Ecto neural progenitor cell (in vitro differentiated cells): ENCODE measurements at places on chromosomes 1 and 21.

DNA sequence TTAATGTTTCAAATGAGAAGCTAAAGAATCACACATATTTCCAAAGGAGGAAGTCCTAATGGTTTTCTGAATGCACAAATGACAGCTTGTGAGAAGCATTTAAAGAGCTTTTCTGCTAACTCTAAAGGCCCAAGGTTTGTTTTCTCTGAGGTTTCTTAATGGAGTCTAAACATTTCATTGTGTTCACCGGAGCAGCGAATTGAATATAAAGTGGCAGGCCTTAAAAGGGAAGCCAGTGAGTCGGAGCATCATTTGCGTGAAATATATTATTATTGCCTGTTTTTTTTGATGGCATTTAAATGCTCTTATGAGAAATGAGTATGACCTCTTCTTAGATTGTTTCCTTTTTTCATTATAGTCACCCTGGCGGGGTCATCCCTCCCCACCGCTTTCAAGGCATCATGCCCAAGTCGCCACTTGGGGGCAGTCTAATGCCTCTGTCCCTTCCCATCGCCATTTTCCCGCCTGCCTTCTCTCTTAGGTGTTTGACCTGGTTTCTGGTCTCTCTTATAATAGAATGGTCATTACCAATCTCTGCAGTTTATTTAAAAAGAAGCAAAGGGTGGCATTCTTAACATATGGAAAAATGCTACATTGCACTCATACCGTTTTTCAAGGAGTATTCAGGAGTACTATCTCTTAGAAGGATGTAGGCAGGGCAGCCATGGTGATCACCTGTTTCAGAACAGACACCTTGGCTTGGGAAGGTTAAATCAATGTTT lies 25.3 kb upstream of the OVAAL start:
- peak; percentile 73 for DNase-seq

DNA sequence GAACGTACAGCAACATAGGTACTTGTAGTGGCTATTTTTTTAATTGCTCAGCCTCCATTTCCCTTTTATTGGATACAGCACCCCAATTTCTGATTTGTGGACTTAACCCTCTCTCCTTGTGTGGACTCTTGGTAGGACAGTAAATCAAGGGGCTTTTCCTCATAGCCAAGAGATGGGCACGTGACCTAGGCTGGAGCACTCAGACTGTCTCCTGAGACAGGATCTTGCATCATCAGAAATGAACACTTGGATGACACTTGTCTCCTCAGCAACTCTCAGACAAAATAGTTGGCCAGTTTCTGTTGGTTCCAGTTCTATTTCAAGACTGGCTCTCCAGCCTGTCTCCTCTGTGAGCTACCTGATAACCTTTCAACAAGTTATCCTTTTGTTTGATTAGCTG lies 112.9 kb upstream of the ZNF678 start:
- DNase-seq, result no peak

GRCh38 chr1:247209396-247209795 lies 37.6 kb upstream of the ZNF124 start:
- no peak for DNase-seq

GRCh38 chr1:2189459-2190425 lies 4.8 kb downstream of the FAAP20 start:
- peak; percentile 95 for DNase-seq

DNA sequence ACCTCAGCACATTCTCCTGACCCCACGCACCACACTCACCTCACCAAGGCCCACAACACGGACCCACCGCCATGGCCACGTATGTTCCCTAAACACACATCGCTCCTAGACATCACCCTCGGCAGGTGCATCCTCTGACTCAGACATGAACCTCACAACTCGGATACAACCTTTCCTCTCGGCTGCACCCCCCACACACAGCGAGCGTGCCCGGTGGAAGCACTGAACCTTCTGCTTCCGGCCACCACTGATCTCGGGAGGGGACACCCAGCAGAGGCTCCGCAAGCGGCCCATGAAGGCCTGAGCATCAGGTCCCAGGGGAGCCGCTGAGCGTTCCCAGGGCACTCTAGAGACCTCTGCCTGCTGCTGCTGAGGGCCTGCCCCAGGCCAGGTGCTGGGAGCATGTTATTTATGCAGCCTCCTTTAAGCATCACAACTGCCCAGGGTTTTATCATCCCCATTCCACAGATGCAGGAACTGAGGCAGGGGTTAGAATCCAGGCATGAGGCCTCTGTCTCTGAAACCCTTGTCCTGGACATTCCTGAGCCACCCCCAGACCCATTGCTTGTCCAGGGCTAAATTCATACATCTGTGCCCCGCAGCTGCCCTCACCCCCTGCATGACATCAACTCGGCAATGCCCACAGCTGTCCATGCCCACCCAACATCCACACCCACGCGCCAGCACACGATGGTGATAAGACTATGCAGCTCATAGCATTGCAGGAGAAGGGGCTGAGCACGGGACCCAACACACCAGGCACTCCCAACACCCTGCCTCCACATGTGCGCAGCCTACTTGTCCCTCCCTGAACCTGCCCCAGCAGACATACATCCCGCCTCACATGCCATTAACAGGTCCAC lies 27.0 kb downstream of the SDC3 start:
- no peak for DNase-seq

- no peak for DNase-seq
Observed at GRCh38 chr1:177872308-177872900, 97.5 kb downstream of the SEC16B start.

DNA sequence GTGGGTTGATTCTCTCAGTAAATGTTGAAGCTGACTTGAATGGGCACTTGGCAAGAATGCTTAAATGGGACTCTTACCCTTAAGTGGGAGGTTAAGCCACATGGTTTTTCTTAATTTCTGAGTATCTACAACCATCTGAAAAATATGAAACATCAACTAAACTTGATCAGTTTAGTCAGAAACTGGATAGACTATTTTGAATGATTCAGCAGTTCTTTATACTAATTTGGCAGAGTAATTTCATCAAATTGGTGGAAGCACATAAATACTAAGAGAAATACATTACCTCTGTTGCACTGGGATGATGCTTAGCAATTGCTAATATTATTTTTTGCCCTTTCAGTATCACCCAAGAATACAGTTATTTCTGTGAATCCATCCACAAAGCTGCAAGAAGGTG lies 4.7 kb downstream of the VCAM1 start:
- no peak for DNase-seq

GRCh38 chr21:37557261-37557950 lies 190.8 kb downstream of the DYRK1A start:
- no peak for DNase-seq

GRCh38 chr1:119472080-119472818 lies 34.8 kb upstream of the HSD3B1 start:
- DNase-seq, result no peak

GRCh38 chr1:239815074-239815473 lies 276.6 kb upstream of the FMN2 start:
- no peak for DNase-seq

GRCh38 chr1:31904339-31905092 lies 33.7 kb downstream of the PTP4A2 start:
- no peak for DNase-seq

DNA sequence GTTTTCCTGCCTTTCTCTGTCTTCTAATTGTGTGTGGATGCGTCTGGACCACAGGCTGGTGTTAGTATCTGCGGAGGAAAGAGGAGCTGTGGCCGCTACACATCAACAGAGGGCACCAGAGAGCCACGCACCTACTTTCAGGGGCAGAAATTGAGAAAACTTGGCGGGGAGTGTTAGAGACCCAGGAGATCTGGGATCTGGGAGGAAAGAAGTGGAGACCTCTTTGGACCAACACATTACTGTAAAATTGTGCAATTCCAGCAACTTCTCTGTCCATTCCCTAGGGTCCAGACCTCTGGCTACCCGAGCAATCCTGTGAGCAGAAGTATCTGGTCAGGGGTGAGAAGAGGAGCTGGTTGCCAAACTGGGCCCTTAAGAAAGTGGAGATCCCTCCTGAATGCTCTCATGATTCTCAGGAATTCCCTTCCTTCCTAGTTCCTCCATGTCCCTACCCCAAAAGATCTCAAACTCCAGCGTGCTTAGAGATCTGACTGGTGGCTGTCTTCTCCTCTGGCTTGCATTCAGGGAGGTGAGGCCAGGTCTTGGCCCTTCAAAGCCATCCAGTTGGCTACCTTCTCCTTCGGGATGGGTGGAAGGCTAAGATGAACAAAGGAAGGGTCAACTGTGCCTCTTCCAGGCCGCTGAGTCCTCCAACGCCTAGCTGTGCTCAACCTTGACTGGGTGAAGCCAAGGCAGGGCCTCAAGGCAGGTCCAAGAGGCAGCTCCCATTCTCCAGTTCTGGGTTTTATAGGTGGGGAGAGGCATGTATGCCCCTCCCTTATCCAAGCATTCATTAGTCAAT lies 1.2 kb upstream of the KIRREL1 start:
- DNase-seq, result peak; percentile 83

DNA sequence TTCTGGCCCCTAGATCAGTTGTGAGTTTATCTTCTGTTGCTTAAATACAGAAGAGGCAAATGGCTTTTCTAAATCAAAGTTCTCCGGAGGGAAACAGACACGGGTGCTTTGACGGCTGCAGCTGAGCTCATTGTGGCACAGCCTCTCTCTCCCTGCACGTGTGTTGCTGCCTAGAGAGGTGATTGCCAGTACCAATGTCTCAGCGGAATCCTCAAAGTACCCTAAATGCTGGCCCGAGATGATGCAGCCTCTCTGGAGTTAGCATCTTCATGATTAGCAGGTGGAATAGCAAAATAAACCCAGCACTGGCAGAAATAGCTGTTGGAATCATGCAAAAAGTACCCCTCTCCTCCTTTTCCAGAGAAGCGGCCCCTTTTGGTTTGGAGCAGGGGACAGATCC lies 192.2 kb downstream of the PRDM2 start:
- no peak for DNase-seq

DNA sequence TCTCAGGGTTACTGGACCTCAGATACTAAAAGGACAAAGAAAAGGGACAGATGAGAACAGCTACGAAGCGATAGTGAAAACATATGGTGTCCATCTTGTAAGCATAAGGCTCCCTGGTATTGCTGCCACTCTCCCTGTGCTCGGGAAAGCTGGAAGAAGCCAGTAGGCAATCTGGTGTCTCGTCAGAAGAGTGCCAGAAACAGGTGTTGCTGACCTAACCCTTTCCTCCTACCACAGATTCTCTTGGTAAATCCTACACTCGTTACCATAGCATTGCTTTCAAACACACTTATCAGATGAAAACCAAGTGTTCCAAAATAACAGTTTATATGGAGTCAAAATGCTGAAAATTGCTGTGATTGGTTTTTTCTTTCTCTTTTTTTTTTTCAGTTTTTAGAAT lies 146.3 kb downstream of the NRIP1 start:
- DNase-seq, result no peak

DNA sequence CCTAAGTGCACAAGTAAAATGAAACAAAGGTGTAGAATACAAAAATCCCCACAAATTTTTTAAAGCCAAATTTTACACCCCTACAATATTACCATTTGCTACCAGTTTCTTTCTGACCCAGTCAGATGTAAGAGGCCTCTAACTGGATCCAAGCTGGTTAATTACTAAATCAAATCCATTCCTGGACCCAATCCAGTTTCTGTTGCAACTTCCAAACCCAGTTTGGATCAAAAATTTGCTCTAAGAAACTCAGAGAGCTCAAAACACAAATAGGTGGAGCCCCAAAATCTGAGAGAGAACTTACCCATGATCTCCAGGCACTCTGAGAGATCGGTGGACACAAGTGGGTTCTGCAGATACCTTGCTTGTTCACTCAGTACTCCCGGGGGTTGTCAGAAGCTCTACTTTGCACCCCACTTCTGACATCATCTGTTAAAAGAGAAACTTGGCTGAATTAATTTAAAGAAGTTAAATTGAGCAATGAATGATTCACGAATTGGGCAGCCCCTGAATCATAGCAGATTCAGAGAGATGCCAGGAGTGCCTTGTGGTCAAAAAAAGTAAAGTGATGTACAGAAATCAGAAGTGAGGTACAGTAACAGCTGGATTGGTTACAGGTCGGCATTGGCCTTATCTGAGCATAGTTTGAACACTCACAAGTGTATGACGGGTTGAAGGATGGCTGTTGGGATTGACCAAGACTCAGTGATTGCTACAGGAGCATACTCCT lies 448.0 kb downstream of the KCNT2 start:
- DNase-seq, result no peak
